ENCODE measurements at places on chromosomes 4 and X.
A peak's percentile ranks its signal among the peaks of the same experiment; 100 is the strongest.

DNA sequence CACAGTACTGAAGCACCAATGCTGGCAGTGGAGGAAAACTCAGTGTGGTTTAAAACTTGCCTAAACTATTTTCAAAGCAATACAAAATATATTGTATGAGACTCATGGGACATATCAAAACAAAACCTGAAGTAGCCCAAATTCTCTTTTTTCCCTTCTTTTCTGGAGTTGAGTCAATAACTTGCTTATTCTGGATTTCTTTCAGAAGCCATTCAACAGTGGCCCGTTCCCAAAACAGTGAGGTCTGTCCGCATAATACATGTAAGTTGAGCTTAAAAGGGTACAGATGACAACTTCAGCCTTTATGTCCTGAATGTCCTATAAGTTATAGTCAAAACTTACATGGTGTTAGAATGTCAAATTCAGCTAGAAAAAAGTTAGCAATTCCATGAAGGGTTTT lies 100.8 kb downstream of the SHISA3 start:
- no peak for DNase-seq

- no peak for DNase-seq
These were observed 393.1 kb upstream of the ZFP42 start for GRCh38 chr4:187602339-187603092.

GRCh38 chrX:147376601-147377422 lies 534.9 kb upstream of the FMR1 start:
- DNase-seq, result no peak

GRCh38 chr4:7967501-7968261 lies 28.0 kb upstream of the AFAP1 start:
- DNase-seq, result no peak

DNA sequence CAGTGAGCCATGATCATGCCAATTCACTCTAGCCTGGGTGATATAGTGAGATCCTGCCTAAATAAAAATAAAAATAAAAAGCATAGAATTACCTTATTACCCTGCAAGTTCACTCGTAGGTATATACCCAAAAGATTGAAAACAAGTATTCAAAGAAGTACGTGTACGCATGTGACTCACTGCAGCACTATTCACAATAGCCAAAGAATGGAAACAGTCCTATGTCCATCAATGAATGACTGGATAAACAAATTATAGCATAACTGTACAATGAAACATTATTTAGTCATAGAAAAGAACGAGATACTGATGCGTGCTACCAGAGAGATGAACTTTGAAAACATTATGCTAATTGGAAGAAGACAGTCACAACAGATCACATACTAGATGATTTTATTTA lies 204.6 kb upstream of the DIAPH2 start:
- no peak for DNase-seq

- no peak for DNase-seq
These were observed 588 bp downstream of the ART3 start for GRCh38 chr4:76074993-76075600.

DNA sequence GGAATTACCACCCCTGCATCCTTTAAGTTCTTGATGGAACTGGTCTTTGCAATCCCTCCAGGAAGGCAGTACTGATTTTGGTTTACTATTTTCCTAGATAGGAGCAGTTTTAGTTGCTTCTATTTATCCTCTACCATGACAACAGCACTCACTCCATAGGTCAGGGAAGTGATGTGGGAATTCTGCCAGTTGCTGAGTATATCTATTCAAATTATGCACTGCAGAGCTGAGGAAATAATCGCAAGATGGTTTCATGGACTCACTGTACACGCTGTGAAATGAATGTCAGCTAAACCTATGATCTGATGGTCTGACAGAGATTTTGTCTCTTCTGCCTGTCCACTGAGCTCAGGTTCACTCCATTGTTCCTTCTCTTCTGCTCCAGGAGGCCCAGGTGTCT lies 135.8 kb downstream of the FAAH2 start:
- DNase-seq, result no peak

- DNase-seq, result no peak
These were observed 54.2 kb downstream of the EDA start for GRCh38 chrX:69670001-69670555.

GRCh38 chrX:123513585-123514278 lies 219.1 kb downstream of the THOC2 start:
- DNase-seq, result no peak

GRCh38 chrX:154303476-154303875 lies 7.9 kb downstream of the TKTL1 start:
- DNase-seq, result no peak

DNA sequence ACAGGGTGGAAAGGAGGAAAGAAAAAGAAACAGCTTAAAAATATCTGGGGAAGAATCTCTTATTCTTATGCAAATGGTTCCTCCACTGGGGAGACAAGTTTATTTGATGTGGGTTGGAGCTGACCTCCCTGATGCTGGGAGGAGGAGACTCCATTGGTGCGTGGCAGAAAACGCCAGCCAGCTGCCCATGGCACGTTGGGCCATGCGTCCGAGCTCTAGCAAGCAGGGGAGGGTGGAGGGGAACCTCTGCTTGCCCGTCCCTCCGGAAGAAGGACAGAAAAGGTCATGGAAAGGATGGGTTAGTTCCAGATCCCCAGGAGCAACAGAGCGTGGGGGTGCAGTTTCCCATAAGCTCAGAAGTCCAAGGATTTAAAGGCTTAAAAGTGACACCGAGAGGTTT lies 210.4 kb downstream of the KLHL4 start:
- DNase-seq, result peak; percentile 75

- no peak for DNase-seq
These were observed 17.5 kb downstream of the PLP1 start for GRCh38 chrX:103794119-103794518.

DNA sequence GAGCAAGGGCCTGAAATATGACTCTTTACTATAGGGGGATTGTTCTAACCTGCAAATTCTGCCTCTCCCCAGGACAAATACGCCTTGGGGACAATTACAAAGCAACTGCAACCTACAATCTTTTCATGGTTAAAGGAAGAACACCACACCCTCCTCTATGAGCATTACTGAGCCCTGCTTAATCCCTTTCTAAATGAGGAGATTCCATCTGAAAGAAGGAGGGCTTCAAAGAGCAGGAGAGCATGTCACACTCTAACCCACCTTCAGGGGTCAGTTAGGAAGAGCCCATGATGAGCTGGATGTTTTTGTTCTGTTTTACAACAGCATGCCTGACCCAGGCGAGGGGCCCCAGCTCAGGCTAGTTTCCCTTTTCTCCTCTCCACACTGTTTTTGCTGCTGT lies 134.0 kb upstream of the ANXA3 start:
- DNase-seq, result peak; percentile 3

Measured in NCI-H146 (cell line).